ENCODE measurements at places on chromosomes 12 and 14.

DNA sequence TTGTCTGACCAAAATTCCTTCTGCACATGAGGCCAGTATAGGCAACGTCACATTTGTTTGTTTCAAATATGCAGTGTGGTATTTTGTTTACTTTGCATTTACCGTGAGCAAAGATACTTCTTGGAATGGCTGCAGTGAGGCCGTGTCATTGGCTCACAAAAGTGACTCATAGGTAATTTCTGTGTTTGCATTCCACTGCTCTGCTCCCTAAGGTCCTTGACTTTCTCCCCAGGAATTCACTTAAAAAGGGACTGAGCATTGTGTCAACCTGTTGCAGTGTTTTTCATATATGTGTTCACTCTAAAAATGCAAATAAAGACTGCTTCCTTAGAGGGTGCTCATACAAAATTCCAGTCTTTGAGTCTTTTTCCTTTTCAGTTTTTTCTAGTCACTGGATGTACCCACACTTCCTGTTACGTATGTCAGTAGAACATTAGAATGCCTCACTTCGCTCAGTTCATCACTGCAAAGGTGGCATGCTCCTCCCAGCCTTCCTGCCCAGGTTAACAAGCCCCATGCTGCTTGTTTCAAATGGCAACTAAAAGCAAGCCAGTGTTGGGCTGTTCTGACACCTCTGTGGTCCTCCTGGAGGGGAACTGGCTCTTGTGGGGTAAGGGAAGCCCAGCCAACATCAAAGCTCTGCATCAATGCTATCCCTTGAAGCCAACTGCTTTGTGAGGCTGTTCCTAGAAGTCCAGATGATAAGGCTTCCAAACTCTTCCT is 9.1 kb downstream of the C12orf76 start:
- no peak for DNase-seq

DNA sequence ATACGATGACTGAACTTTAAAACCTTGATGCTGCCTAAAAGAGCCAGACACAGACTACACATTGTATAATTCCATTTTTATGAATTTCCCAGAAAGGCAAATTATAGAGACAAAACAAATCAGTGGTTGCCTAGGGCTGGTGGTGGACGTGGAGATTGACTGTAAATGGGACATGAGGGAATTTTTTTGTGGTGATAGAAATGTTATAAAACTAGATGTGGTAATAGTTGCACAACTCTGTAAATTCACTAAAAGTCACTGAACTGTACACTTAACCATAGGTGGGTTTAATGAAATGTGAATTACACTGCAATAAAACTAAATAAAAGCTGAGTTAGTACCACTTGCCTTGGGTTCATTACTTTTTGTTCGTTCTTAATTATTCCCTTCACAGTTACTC is 72.1 kb downstream of the PLEKHA5 start:
- no peak for DNase-seq

DNA sequence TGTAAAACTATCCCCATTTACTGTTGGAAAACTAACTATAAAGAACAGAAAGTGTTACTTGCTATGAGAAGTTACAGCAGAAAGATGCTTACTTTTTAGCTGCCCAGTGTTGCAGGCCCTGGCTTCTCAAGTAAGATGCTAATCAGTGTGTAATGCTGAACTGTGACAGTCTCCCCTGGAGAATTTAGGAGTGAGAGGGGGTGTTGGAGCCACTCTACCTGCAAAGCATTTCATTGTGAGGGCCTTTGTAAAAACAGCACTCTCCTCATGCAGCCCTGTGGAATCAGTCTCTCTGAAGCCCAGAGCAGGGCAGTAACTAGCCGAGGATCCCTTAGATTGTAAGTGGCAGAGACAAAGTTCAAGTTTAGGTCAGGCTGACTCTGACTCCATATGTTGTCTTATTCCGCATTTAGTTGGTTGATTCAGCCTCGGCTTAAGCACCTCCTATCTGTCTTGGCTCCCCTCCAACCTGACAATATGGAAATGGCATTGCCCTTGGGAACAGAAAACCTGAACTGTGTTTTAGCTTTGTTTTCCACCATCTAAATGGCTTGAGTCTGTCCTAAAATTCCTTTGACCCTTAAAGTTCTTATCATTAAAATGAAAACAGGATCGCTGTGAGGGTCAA is 141.3 kb downstream of the PRKCH start:
- DNase-seq = no peak

GRCh38 chr12:118981285-118982211 is at the start of gene SRRM4:
TSS of gene SRRM4 (plus strand) at chr12:118981541. CDS start at chr12:118981883, 342 bp downstream.
- no peak for DNase-seq

DNA sequence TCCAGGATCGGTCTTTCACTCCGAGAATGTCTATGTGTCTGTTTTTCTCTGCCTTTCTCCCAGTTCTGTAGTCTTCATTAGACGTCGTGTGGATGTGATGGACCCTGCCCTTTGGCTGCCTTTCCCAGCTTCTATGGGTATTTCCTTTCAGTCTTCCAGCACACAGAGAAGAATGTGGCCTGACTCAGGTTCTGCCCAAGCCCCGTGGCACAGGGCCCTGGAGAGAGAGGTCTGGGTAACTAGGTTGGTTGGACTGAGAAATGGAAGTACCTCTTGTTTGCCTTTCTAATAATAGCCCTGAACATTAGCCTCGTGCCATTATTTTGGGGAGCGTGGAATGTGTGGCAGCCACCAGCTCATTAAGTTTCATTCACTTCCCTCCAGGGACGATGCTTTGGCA is 3.8 kb downstream of the FOXJ2 start:
- DNase-seq = no peak

Measured in smooth muscle cell of the brain vasculature (primary cell).